ENCODE measurements at places on chromosomes 7 and 10.

- DNase-seq, result peak; percentile 62
These were observed 11.5 kb downstream of the OR6B1 start for GRCh38 chr7:144011458-144012230.

- no peak for DNase-seq
These were observed 168.9 kb downstream of the CSTF2T start for GRCh38 chr10:51530541-51530940.

DNA sequence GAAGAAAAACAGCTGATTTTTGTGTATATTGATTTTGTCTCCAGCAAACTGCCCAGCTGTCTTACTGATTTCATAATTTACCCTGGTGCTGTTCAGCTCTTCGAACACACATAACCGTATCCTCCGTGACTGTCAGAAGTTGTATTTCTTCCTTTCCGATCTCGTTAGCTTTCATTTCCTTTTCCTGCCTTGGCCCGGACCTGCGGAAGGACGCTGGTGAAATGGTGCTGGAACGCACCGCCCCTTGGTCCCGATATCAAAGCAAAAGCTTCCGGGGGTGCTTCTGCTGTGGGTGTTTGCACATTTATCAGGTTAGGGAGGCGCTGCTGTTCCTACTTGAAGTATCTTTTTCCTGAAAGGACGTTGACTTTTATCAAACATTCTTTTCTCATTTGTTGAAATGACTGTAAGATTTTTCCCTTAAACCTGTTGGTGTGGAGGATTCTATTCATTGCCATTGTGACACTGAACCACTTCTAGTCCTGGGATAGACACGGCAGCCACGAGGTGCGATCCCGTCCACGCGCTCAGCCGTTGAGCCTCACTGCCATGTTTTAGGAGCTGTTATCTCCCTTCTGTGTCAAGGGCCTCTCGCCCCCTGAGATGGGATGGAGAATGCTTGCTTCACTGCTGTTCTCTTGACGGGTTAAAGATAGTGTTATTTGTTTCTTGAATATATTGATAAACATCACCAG is 72.6 kb downstream of the FOXL3 start:
- DNase-seq, result peak; percentile 11

DNA sequence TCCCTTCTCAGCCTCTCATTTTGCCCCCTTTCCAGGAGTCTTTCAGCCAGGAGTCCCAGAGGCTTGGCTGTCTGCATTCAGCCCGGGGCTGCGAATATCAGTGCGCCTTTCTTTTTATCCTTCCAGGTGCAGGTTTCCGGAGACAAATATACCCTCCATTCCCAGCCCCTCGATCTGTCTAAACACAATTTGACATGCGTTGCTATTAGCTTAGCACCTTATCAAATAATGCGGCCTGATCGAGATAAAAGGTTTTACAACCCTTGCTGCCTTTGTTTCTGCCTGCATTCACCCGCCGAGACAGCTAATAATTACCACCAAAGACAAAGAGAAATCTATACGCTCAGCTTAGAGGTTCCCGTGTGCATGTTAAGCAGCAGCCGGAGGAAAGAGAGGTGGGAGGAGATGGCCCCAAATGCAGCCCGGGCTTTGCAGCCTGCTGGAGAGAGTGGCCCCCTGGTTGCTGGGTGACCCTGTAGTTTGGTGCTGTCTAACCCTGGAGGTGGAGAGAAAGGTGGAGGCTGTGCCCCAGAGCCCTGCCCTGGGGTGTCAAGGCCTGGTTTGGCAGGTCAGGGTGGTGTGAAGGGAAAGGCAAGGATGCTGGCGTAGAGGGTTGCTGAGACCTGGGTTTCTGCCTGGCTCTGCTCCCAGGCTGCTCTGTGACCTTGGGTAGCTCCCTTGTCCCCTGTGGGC is 185.3 kb downstream of the RPS24 start:
- no peak for DNase-seq

DNA sequence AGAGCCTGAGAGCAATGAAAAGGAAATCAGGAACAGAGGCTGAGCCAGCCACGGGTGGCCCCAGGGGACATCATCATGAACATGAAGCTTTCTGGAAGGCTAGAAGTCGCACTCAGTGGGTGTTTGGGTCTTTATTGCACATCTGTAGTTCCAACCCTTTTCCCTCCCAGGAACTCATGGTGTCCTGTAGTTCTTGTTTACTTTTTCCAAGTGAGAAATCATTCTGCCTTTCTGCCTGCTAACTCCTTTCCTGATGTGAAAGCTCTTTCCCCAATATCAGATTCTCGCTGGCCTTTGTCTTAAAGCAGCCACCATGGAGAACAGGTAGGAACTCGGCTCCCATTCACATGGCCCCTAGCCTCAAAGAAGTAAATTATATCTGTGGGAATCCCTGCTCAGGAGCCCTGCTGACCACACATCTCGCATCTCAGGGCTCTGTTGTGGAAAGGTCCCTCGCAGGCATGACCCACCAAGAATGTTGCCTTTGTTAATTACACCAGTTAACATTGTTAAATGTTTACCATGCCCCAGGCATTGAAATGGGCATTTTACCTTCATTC is 542.7 kb downstream of the TNS3 start:
- no peak for DNase-seq

DNA sequence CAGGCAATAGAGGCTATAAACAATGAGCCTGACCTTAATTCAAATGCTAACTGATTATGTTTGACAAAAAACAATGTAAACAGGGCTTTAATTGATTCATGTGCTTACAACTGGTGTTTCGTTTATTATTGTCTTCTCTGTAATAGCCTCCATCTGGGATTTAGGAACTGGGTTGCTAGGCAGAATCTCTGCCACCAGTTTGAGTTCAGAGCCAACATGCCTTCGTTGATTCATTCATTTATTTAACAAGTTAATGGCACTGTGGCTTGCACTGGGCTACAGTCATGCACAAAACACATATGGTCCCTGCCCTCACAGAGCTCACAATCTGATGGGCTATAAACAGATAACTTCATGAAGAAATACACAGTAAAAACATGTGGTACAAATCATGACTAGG is 19.6 kb upstream of the CDHR3 start:
- DNase-seq, result no peak
